ENCODE measurements at places on chromosomes 11 and 22. TPM values are rescaled to one million over a fixed set of nuclear protein-coding genes. Genes with fewer than 3 reads are reported as not detected.
A peak's percentile ranks its signal among the peaks of the same experiment; 100 is the strongest.

The RASSF10 gene
- total RNA-seq, result 4.7 TPM

The RCOR2 gene
- total RNA-seq, result 4.8 TPM

The MYOD1 gene
- not detected for total RNA-seq

The CLDN25 gene
- not detected for total RNA-seq

The ARHGEF17 gene
- 8.6 TPM for total RNA-seq

The RPS19BP1 gene
- 111 TPM for total RNA-seq

The PHF21B gene
- not detected for total RNA-seq

The POU2F3 gene
- 0.77 TPM for total RNA-seq

The TANGO2 gene
- 22.1 TPM for total RNA-seq

DNA sequence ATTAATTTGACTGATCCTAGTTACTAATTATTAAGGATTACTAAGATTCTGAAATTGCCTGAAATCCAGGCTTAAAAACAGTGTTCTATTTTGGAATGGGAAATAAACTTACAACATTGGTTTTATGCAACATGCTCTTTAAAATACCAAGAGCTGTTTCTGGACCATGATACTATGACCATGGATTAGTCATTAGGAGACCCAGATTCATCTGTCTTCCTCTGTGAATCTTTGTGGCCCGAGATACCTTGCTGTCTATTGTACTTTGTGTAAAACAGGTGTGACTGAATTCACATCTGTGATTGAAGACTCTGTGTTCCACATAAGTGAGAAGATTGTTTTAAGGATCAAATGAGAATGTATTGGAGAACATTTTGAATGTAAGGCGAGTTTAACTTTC, 98.8 kb downstream of the HSD17B12 start:
- no peak overlapping the region for H3K4me3 ChIP-seq
- no peak for DNase-seq
- no peaks in the 10 kb centered on the region for H3K4me1 ChIP-seq
- H3K27me3 ChIP-seq, result no peaks in the 10 kb centered on the region
- H3K27ac ChIP-seq, result no peak overlapping the region

DNA sequence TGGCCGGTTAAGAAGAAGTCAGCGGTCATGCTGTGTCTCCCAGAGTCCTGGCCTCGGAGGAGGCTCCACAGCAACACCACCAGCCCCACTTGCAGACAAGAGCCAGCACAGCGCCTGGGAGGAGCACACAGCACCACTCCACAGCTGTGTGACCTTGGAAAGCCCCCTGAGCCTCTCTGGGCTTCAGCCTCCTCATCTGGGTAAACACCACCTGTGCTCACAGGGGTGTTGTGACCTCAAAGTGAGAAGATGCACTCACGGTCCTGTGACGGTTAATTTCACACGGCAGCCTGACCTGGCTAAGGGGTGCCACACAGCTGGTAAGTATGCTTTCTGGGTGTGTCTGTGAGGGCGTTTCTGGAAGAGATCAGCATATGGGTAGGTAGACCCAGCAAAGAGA, 54.7 kb downstream of the PHF21B start:
- no peaks in the 10 kb centered on the region for H3K36me3 ChIP-seq
- no peaks in the 10 kb centered on the region for H3K4me1 ChIP-seq
- H3K4me3 ChIP-seq, result no peak overlapping the region
- DNase-seq, result no peak
- no peaks in the 10 kb centered on the region for H3K27me3 ChIP-seq
- H3K27ac ChIP-seq, result no peak overlapping the region

GRCh38 chr11:19359221-19360000, 118.7 kb upstream of the E2F8 start:
- no peaks in the 10 kb centered on the region for H3K36me3 ChIP-seq
- H3K27ac ChIP-seq, result no peak overlapping the region
- no peaks in the 10 kb centered on the region for H3K4me1 ChIP-seq
- no peak for DNase-seq

DNA sequence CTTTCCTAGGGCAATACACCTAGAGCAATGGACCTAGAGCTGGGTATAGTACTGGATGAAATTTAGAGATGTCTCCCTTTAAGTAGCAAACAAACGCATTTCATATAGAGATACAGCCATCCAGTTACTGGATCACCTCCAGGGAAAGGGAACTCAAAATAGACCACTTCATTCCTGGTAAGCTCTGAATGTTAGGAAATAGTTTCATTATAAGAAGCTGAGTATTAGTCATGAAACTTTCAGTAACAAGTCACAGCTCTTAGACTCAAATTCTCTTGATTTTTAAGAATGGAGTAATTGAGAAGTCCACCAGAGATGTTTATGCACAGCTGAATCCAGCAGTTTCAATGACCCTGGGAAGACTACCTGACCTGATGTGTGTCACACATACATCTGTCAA, 221.9 kb downstream of the FAM76B start:
- H3K27me3 ChIP-seq, result no peaks in the 10 kb centered on the region
- H3K36me3 ChIP-seq, result no peaks in the 10 kb centered on the region
- H3K27ac ChIP-seq, result no peak overlapping the region
- H3K4me1 ChIP-seq, result no peaks in the 10 kb centered on the region

- H3K36me3 ChIP-seq, result no peaks in the 10 kb centered on the region
- no peak overlapping the region for H3K4me3 ChIP-seq
- H3K4me1 ChIP-seq, result peaks cover 7% of the 10 kb centered on the region
- no peaks in the 10 kb centered on the region for H3K27me3 ChIP-seq
These were observed 17.7 kb upstream of the TMEM123 start for GRCh38 chr11:102470251-102470650.

- no peaks in the 10 kb centered on the region for H3K36me3 ChIP-seq
- no peaks in the 10 kb centered on the region for H3K4me1 ChIP-seq
- no peaks in the 10 kb centered on the region for H3K27me3 ChIP-seq
- no peak for DNase-seq
- no peak overlapping the region for H3K27ac ChIP-seq
- H3K4me3 ChIP-seq, result no peak overlapping the region
These were observed 429.5 kb downstream of the BUD13 start for GRCh38 chr11:116343270-116343669.

DNA sequence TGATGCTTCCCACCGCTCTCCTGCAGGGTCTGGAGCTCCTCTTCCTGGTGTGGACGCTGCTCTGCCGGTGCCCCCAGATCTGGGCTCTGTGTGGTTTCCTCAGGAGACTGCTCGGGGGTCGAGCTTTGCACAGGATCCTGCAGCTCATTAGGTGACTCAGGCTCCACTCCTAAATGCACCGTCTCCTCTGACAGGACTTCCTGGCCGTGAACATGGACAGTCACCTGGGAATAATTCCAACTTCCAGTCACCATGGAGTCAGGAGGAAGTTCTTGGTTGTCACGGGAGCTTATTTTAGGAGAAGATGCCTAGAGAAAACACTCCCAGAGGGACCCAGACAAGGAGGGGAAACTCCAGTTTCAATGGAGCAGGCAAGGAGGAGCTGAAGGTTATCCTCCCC, 11.9 kb downstream of the ZNF202 start:
- H3K27ac ChIP-seq, result no peak overlapping the region
- no peak for DNase-seq
- peaks cover 18% of the 10 kb centered on the region for H3K36me3 ChIP-seq
- no peak overlapping the region for H3K4me3 ChIP-seq
- no peaks in the 10 kb centered on the region for H3K27me3 ChIP-seq

- no peaks in the 10 kb centered on the region for H3K27me3 ChIP-seq
- peak; percentile 49 for DNase-seq
- H3K4me3 ChIP-seq, result no peak overlapping the region
- no peaks in the 10 kb centered on the region for H3K36me3 ChIP-seq
These were observed 22.2 kb upstream of the CBX7 start for GRCh38 chr22:39174498-39175352.

DNA sequence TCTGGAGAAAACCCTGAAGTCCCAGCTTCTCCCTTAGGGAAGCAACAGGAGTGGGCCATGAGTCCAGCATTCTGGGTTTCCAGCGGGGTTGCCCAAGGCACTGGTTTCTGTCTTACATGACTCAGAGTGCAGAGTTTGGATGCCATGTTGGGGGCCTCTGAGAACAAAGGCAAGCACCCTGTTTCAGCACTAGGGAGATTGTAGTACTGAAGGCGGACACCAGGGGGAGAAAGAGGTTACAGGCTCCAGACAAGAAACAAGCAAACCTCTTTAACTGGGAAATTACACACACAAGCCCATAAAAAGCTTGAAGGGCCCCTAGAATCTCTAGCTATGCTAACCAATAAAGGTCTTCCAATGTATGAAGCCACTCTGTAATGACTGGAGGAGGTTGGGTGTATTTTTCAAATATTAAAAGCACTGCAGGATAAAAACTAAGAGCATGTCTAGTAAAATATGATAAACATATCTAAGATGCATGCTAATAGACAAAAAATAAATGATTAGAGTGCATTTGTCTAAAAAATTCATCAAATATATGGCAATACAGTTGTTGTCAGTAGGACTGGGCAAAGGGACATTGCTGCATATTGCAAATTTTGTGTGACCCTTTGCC, 7.1 kb downstream of the MS4A6E start:
- H3K4me1 ChIP-seq, result no peaks in the 10 kb centered on the region
- H3K4me3 ChIP-seq, result no peak overlapping the region
- H3K36me3 ChIP-seq, result no peaks in the 10 kb centered on the region
- H3K27ac ChIP-seq, result no peak overlapping the region

- no peak overlapping the region for H3K27ac ChIP-seq
- no peaks in the 10 kb centered on the region for H3K36me3 ChIP-seq
- H3K4me1 ChIP-seq, result no peaks in the 10 kb centered on the region
- no peak overlapping the region for H3K4me3 ChIP-seq
These were observed 149.7 kb downstream of the LRRC4C start for GRCh38 chr11:41309716-41310115.

GRCh38 chr11:10522921-10523320, 18.1 kb downstream of the RNF141 start:
- H3K27me3 ChIP-seq, result no peaks in the 10 kb centered on the region
- DNase-seq, result no peak
- no peak overlapping the region for H3K4me3 ChIP-seq
- no peaks in the 10 kb centered on the region for H3K4me1 ChIP-seq
- H3K27ac ChIP-seq, result no peak overlapping the region
- H3K36me3 ChIP-seq, result peaks cover 4% of the 10 kb centered on the region

- H3K4me3 ChIP-seq, result no peak overlapping the region
- no peaks in the 10 kb centered on the region for H3K36me3 ChIP-seq
- no peaks in the 10 kb centered on the region for H3K27me3 ChIP-seq
These were observed 304.8 kb upstream of the PITPNB start for GRCh38 chr22:28223826-28224225.

Data from colonic mucosa (tissue), 4 donors.